Right renal pelvis (tissue), 4 donors: ENCODE measurements at places on chromosomes 6 and 20. TPM values are rescaled to one million over a fixed set of nuclear protein-coding genes. Genes with fewer than 3 reads are reported as not detected.

DNA sequence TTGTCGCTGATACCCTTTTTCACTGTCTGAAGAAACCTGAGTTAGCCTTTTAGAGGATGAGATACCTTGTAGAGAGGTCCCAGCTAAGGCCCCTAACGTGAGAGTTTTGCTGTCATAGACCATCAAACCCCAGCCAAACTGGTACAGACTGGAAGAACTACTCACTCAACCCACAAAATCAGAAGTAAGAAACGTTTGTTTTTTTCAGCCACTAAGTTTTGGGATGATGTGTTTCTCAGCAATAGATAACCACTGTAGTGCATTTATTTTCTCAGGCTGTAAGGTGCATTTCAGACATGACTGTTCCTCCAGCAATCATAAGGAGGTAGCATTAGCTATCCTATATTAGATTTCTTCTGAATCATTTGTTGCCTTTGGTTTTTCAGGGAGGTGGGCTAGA is 407.3 kb upstream of the FLRT3 start:
- no peak for DNase-seq

DNA sequence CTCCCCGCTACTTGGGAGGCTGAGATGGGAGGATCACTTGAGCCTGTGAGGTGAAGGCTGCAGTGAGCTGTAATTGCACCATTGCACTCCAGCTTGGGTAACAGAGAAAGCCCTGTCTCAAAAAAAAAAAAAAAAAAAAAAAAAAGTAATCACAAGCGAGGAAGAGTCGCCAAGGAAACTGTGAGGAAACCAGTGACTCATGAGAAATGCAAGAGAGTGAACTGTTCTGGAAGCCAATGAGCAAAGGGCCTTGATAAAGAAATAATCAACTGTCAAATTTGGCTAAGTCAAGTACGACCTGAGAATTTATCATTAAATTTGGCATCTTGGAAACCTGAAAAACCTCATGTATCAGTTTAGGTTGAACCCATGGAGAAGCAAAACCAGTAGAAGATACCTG is 16.1 kb upstream of the LAMP5 start:
- no peak for DNase-seq

DNA sequence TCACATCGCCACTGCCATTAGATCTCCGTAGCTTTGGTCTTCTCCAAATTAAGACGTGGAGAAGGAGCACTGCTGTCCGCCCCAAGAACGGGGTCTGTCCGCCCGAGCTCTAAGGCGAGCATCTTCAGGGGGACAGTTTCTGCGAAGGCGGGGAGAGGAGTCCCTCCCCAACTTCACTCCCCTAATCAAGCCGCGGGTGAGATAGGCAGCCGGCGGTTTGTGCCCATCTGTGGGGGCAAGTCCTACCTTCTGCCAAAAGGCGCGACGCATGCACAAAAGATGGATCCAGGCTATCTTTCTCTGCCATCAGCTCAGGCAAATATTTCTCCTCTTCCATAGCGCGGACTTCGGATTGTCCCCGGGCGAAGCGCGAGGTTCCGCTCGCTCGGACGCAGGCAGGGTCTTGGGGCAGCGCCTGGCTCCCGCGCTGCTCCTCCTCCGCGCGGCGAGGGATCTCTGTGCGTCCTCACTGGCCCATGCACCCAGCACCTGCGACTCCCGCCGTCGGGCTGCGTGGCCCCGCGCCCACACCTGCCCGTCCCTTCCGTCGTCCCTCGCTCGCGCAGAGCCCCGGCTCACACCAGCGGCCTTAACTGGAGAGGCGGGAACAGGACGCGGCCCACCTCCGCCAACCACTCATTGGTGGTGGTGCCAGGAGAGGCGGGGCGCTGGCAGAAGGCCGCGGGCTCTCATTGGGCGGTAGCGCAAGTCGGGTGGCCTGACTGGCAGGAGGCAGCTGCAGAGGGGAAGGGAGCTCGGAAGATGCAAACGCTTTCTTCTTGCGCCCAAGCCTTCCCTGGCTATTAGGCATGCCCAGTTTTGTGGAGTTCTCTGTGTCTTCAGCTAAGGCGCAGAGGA is at the start of gene KHDRBS2:
TSS of gene KHDRBS2 (minus strand) at position 614 of the 858 bp plus-strand sequence.
- peak; percentile 62 for DNase-seq

DNA sequence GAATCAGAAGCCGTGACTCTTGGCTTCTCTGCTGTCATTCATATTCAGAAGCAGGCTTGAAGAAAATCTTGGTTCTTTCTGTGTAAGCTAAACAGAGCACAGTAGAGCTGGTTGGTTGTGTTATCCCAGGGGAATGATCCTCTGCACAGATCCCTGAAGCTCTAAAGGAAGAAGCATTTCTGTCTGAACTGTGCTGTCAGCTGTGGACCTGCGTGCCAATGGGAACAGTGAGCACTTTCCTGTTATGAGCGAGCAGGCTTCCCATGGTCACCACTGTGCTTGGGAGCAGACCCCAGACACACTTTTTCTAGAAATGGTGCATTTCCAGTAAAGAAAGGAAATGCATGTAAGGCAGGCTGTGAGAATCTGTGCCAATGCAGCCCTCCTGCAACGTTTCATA is 490.2 kb downstream of the EPM2A start:
- DNase-seq = no peak

The ADGRF5 gene
- 34.8 TPM for polyA plus RNA-seq
